ENCODE measurements at places on chromosomes 3 and 15. TPM values are rescaled to one million over a fixed set of nuclear protein-coding genes. Genes with fewer than 3 reads are reported as not detected.

DNA sequence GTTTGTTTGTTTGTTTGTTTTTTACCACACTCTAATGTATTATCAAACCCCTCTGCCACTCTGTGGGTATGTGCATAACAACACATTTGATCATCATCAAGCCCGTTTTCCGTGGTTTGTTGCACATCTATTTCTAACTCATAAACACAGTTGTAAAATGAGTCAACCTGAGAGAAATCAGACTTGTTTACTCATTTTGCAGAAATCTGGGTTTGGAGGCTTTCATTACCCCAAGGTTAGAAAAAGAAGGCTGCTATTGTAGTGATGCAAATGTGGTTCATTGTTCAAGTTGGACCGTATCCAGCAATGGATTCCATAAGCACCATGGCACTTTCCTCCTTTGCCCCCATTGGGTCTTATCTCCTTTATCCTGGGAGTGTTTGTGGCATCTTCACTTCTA, 353.2 kb upstream of the SOX2 start:
- no peak for DNase-seq

Gene C3orf80
- 3.7 TPM for polyA plus RNA-seq

Gene ALDH1A2
- 0.25 TPM for polyA plus RNA-seq

- DNase-seq: peak; percentile 29
Observed at GRCh38 chr3:31533169-31534064, 692 bp downstream of the STT3B start.

Gene SLC12A1
- polyA plus RNA-seq: not detected

Gene SGO1
- 15.8 TPM for polyA plus RNA-seq

Gene IL16
- polyA plus RNA-seq: 0.05 TPM

DNA sequence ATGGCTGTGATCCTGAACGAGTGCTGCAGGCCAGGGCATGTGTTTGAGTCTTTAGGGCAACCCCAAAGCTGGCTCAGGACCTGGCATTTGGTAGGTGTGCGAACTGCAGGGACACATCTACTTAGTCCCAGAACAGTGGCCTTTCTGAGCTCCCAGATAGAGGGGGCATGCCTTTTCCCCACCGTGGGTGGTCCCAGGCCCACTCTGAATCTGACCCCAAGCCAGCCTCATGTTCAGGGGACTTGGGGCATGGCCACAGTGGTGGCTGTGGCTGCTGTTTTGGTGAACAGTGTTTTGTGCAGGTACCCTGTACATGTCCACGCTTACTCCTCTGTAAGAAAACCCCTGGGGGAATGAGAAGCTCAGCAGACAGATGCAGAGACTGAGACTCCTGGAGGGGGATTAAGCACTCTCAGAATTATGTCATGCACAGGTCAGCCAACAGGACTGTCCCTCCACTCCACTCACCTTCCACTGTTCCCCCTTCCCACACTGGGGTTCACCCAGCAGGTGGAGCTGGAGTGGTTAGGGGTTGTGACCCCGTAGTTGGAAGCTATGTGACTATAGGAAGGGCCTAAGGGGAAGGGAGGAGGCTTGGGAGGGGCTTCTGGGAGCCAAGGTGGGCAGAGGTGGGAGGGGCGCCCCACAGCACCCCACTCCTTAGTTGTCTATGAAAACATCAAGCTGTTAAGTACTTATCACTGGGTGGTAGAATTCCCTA, 16.4 kb downstream of the ESYT3 start:
- no peak for DNase-seq

Gene DUOXA1
- 0.23 TPM for polyA plus RNA-seq

Gene PTPN23
- 17.3 TPM for polyA plus RNA-seq

Gene CCDC80
- polyA plus RNA-seq: 168 TPM

Gene GP9
- not detected for polyA plus RNA-seq

- no peak for DNase-seq
Observed at GRCh38 chr3:191331388-191331787, 1.1 kb upstream of the UTS2B start.

GRCh38 chr3:183540501-183541234, 14.8 kb downstream of the KLHL6 start:
- no peak for DNase-seq

- DNase-seq: no peak
Observed at GRCh38 chr3:161230621-161231171, 9.6 kb downstream of the NMD3 start.

- no peak for DNase-seq
Observed at GRCh38 chr3:24305795-24306467, 188.7 kb downstream of the THRB start.

GRCh38 chr3:121998611-121999473, 23.2 kb downstream of the ILDR1 start:
- DNase-seq: no peak

GRCh38 chr3:56917361-56918110, 115.8 kb upstream of the ARHGEF3 start:
- DNase-seq: no peak

GRCh38 chr15:34650177-34650576, 66.7 kb upstream of the GOLGA8B start:
- DNase-seq: no peak

Gene GOLGA8N
- 3.0 TPM for polyA plus RNA-seq

DNA sequence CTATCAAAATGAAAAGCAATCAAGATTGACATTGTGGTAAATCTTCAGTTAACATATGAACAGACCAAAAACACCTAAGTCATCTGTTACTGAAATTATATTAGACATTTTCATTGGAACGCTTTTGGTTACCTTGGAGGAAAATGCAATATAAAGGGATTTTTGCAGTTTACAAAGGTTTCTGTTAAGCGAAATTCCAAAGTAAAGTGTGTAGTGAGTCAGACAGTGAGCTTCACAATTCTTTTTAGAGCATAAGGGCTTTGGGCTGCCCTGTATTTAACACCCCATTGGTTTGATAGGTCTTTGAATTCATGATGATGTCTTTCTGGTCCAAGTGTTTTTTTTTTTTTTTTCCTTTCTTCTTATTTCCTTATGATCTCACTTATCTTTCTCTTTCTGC, 462.8 kb downstream of the EDEM1 start:
- no peak for DNase-seq

DNA sequence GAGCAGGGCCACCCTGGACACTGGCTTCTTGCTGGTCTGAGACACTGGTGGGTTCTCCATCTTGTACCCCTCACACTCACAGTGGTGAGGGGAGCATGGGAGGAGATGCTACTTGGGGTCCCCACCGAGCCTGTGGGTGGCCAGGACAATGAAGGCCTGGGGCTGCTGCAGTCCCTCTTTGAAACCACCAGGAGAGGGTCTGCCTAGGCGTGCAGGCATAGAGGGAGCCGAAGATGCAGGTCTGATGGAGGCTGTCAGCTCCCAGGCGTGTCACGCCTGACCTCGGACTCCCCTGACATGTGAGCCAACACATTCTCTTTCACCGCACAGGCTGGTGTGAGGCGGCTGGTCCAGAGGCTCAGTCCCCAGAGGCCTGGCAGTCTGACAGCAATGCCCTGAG, 39.1 kb downstream of the NIPA2 start:
- no peak for DNase-seq

DNA sequence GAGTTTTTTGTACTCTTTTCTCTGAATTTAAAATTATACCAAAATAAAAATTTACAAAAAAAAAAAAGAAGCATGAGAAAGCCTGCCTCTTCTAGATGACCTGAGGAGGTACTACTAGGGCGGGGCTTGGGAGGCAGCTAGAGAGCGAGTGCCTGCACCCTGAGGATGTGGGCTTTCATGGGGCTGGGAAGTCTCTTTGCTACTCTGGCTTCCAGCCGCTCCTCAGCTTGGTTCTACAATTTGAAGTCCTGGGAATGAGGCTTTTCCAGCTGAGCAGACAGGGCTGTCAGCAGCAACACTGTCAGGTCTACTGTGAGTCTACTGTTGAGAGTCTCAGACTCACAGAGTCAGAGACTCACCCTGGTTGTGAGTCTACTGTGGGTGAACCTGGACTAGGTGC, 8.2 kb upstream of the PSTPIP1 start:
- DNase-seq: no peak

GRCh38 chr3:44685128-44685800, 27.2 kb upstream of the ZNF502 start:
- no peak for DNase-seq

Data from A549 (cell line).